A549 (cell line): ENCODE measurements at places on chromosomes 4 and X.

GRCh38 chr4:61556277-61556676, 356.2 kb downstream of the ADGRL3 start:
- no peak for DNase-seq

GRCh38 chr4:52573551-52573950, 85.5 kb downstream of the USP46 start:
- DNase-seq = no peak

DNA sequence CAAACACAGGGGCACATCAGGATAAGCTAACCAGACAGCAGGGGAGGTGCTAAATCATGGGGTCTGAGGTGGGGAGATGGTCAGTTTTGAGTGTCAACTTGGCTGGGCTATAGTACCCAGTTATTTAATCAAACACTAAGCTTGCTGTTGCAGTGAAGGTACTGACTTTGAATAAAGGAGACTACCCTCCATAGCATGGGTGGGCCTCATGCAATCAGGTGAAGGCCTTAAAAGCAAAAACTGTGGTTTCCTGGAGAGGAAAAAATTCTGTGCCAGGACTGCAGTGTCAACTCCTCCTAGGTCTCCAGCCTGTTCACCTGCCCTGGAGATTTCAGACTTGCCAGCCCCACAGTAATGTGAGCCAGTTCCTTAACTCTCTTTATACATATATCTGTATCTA, 12.6 kb upstream of the HSFX2 start:
- no peak for DNase-seq

DNA sequence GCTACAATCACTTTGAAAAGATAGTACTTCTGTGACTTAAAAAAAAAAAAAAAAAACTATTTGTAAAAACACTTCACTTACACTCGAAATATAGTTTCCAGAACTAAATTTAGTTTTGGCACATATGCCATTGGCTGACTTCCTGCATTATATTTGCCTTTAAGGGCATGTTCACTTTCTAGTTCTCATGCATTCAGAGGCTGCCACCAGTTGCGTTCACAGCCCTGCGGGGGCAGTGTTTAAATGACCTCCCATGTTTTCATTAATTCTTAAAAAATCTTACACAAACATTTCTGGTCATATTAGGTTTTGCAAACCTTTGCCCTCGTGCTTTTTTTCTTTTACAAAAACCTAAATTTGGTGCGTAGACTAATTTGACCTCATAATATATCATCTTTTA, 12.4 kb upstream of the ARHGAP6 start:
- DNase-seq = no peak

- no peak for DNase-seq
Measured at GRCh38 chr4:152258391-152258790, 277.5 kb downstream of the FBXW7 start.

GRCh38 chrX:151019856-151020255, 36.7 kb downstream of the HMGB3 start:
- DNase-seq = no peak

GRCh38 chrX:137858106-137858505, 292.2 kb downstream of the ZIC3 start:
- no peak for DNase-seq

- DNase-seq = no peak
Measured at GRCh38 chr4:154609532-154609931, 2.9 kb downstream of the FGG start.

DNA sequence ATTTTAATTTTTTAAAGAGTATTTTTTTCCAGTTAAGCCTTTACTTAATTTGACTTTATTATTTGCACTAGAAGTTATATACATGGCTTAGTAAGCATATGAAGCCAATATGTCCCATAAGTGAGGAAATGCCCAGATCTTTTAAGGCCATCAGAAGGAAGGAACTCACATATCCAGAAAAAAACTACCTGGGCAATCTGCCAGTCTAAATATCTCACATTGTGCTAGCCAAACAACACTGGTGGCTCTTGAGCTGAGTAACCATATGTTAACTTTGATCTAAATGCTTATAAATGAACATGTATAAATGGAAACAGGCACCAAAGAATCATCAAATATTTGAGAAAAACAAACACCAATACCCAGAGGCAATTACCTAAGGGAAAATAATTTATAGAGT, 138.6 kb upstream of the APOOL start:
- DNase-seq = no peak

- no peak for DNase-seq
Measured at GRCh38 chr4:1600811-1601532, 83.1 kb downstream of the FAM53A start.

DNA sequence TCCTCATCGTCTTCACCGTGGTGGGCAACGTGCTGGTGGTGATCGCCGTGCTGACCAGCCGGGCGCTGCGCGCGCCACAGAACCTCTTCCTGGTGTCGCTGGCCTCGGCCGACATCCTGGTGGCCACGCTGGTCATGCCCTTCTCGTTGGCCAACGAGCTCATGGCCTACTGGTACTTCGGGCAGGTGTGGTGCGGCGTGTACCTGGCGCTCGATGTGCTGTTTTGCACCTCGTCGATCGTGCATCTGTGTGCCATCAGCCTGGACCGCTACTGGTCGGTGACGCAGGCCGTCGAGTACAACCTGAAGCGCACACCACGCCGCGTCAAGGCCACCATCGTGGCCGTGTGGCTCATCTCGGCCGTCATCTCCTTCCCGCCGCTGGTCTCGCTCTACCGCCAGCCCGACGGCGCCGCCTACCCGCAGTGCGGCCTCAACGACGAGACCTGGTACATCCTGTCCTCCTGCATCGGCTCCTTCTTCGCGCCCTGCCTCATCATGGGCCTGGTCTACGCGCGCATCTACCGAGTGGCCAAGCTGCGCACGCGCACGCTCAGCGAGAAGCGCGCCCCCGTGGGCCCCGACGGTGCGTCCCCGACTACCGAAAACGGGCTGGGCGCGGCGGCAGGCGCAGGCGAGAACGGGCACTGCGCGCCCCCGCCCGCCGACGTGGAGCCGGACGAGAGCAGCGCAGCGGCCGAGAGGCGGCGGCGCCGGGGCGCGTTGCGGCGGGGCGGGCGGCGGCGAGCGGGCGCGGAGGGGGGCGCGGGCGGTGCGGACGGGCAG, 792 bp downstream of the ADRA2C start:
- no peak for DNase-seq

DNA sequence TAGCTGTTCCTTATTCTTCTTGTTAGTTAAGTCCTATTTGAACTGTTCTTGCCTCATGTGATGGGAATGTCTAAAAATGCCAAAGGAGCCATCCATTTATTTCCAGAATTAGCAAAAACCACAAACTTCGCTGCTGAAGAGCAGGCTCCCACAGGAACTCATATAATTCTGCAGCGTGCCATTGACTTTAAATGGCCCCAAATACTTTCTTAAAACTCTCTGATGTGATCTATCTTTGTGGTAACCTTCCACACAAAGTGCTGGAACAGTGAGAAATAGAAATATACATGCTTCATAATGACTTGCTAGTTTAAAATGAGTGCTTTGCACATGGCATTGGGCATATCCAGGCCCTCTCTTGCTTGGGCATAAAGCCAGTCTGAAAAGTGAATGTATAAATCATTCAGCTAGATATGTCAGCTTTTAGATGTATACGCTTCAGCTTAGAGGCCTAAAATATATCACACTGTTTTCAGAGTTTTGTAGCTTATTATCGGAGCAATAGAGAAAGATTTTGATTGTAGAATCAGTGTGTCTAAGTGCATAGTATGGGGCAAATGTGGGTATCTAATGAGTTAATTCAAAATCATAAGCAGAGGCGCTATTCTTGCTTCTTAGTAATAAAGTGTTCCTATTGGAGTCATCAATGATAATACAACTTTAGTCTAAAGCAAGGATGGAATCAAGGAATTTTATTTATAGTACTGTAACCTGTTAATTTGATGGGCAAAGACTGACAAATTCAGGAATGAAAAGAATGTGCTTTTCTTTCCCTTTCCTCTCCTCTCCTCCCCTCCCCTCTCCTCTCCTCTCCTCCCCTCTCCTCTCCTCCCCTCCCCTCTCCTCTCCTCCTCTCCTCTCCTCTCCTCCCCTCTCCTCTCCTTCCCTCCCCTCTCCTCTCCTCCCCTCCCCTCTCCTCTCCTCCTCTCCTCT, 392.2 kb upstream of the ZFP42 start:
- no peak for DNase-seq

DNA sequence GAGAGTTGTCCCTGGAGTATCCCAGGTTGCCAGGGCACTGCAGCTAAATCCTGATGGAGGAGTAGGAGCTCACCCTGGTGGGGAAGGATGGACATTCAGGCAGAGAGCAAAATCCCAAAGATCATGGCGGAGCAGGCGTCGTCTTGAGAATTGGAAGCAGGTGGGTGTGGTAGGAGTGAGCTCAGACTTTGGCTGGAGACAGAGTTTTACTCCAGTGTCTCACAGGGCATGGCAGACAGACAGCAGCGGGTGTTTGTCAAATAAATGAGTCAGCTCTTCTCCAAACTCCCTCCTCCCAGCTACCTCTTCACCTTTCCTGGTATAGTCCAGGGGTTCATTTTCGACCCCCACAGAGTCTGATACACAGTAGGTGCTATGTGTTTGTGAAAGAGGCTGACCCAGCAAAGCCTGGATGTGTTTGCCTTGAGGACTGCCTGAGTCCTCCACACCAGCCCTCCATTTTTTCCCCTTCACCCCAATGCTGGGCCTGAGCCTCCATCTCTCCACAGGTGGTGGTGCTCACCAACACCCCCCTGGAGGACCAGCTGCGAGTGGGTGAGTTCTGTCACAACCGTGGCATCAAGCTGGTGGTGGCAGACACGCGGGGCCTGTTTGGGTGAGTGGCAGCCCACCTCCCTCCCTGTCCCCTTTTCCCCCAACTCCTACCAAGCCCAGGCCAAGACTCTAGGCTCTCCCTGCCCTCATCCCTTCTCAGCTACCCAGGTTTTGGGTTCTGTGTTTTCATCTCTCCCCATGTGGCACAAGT, 6.9 kb downstream of the UBA1 start:
- DNase-seq = peak; percentile 48

- no peak for DNase-seq
Measured at GRCh38 chrX:74536832-74537371, 77.5 kb downstream of the RLIM start.

DNA sequence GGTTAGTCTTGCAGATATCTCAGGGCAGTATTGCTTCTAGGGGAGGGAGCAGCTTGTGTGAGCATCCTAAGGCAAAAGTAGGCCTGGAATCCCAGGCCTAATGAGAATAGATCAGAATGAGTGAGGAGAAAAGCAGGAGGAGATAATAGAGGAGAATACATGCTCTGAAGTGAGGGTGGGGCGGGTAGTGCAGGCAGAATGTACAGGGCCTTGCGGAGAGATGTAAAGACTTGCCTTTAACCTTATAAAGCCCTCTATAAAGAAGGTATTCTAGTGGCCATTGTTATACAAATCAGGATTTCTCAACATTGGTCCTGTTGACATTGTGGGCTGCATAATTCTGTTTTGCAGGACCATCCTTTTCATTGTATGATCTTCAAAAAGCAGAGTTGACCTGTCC, 855.3 kb downstream of the PCDH7 start:
- no peak for DNase-seq

DNA sequence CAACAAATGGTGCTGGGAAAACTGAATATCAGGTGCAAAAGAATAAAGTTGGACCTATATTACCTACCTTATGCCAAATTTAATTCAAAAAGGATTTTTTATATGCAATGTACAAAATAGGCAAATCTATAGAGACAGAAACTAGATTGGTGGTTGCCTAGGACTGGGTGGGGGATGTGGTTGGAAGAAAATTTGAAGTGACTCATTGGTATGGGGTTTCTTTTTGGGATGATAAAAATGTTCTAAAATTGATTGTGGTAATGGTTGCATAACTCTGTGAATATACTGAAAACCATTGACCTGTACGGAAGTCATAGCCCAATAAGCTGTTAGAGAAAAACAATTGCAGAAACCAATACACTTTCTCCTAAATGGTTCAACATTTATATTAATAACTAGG, 72.1 kb downstream of the COL4A5 start:
- no peak for DNase-seq

DNA sequence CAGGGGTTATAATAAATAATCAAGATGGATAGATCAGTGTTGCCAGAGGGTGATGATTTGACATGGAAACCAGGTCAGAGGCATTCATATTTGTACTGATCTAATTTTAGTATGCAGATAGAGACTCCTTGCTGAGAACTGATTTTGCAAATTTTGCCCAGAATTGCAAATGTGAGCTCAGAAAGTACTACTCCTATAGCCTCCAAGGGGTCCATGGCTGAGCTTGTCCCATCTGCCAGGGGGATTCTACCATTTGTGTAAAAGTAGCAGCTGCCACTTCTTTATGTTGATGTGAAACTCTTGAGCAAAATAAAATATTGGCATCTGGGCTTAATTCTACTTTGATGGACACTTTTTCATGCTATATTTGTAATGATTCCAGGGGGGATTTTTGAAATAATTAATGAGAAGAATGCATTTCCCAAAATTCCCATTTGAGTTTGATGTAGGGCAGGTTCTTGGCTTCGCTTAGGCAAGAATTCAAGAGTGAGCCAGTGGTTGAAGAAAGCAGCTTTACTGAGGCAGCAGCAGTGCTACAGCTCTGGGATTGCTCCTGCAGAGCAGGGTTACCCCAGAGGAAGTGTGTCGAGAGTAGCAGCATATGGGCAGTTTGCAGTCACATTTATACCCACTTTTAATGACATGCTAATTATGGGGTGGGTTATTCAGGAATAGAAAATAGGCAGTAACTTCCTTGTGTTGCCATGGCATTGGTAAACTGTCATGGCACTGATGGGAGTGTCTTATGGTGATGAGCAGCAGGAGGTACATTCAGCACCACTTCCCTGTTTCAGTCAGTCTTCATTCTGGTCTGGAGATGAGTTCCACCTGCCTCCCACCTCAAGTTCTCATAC, 38.7 kb upstream of the DCLK2 start:
- DNase-seq = peak; percentile 18

- no peak for DNase-seq
Measured at GRCh38 chrX:107600366-107600765, 27.9 kb upstream of the PRPS1 start.

- DNase-seq = peak; percentile 48
Measured at GRCh38 chr4:145956288-145956890, 17.8 kb upstream of the ZNF827 start.

DNA sequence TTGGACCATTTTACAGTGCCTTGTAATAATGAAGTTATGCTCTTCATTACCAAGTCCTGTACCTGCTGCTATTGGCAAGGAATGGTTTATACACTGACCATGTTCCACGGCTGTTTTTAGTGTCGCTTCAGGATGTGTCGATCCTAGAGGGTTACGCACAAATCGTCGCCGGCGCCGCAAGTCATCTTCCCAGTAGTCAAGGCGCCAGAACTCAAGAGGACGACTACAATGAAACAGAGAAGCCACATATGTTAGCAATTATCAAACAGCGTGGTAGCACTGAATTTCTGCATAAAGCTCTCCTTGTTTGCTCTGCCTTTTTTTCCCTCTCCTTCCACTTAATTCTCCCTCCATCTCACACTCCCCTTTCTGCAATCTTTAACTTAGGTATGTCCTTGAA, 17.0 kb downstream of the MAB21L2 start:
- DNase-seq = no peak

GRCh38 chrX:65677954-65678469, 10.6 kb downstream of the MSN start:
- peak; percentile 71 for DNase-seq

DNA sequence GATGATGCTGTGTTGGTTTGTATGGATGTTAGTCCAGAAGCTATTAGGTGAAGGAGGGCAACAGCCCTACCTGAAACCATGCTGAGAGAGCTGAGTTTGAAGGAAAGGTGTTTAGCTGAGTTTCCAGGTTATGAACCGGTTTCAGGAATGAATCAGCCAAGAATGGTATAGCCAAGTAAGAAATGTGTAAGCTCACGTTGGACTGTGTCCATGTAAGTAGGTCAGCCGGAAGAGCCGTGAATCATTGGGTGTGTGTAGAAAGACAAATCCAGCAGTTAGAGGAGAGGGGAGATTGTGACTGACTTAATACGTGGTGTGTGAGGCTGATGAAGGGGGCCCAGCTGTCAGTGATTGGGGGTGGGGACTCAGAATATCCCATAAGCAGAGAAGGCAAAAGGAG, 77.2 kb upstream of the SPIN4 start:
- DNase-seq = no peak
